ENCODE measurements at places on chromosomes 16 and 17.

DNA sequence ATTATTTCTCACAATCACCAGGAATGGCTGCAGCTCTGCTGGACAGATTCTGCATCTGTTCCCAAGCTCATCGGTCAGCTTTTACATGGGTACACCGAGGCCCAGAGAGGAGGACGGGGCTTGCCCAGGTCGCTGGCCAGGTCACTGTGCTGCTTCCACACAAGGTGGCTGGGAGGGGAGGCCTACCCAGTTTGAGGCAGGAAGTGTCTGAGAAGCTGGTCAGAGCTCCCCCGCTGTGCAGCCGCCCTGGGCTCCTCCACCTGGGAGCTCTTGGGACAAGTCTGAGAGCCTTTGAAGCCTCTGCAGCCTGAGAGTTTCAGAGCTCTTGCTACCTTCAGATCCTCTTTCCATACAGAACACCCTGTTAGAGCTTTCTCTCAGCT, 143.3 kb downstream of the CLEC16A start:
- no peak for DNase-seq
- no peak overlapping the region for H3K4me3 ChIP-seq
- H3K27ac ChIP-seq = peak overlapping the region; percentile 66
- H3K4me1 ChIP-seq = peaks cover 23% of the 10 kb centered on the region
- no peaks in the 10 kb centered on the region for H3K27me3 ChIP-seq

DNA sequence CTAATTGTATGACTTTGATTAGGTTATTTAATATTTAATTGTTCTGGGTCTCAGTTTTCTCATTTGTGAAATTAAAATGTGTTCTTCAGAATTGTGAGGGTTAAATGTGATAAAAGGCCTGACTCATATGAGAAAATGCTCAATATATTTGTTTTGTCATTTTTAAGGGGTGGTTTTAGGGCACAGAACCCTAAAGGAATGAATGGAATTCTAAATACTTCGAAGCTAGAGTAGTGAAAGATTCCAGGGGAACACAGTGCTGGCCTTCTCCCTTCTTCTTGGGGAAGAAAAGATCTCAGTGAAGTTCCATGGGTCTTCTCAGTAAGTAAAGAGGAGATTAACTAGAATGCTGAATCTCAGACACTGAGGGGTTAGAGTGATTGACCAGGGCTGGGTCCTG, 3.9 kb upstream of the SMPD3 start:
- no peaks in the 10 kb centered on the region for H3K36me3 ChIP-seq
- H3K27ac ChIP-seq = no peak overlapping the region
- no peaks in the 10 kb centered on the region for H3K27me3 ChIP-seq
- H3K4me3 ChIP-seq = no peak overlapping the region
- DNase-seq = no peak
- H3K4me1 ChIP-seq = peaks cover 8% of the 10 kb centered on the region

- peaks cover 11% of the 10 kb centered on the region for H3K36me3 ChIP-seq
- peak overlapping the region; percentile 87 for H3K27ac ChIP-seq
- H3K4me1 ChIP-seq = peaks cover 98% of the 10 kb centered on the region
- no peak overlapping the region for H3K4me3 ChIP-seq
- peak; percentile 97 for DNase-seq
Observed at GRCh38 chr17:82238472-82239201, 9.8 kb downstream of the SLC16A3 start.

DNA sequence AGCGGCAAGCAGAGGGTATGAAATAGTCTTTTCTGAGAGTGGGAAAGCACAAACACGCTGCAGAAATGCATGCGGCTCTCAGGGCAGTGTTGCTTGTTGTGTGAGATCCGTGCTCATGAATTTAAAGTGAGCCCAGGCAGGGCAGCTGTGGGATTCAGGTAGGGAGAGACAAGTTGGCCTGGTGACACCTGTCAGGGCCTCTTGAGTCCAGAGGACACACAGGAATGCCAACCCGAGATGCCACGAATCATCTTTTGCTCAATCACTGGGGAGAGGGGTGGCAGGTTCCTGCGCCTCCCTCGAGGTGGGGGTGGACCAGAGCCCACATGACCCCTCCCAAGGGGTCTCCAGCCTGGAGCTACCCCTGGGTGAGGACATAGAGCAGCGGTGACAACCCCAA, 211.9 kb downstream of the GSG1L start:
- no peaks in the 10 kb centered on the region for H3K36me3 ChIP-seq
- H3K27ac ChIP-seq = no peak overlapping the region
- H3K4me3 ChIP-seq = no peak overlapping the region
- DNase-seq = no peak
- no peaks in the 10 kb centered on the region for H3K4me1 ChIP-seq

DNA sequence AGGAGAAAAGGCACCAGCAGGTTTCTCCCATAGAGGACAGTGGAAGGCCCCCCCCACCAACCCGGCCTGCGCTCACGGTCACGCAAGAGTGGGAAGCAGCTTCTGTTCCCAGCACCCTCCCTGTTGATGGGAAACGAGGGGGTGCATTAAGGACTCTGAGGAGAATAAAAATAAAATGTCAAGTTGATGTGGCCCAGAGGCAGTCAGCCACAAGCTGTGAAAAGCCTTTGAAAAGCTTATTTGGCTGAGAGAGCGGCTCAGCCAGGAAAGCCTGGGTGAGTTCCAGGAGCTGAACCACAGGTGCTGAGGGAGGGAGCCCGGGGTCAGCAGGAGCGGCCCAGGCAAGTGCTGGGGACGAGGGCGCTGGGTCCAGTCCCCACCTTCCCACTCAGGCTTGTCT, 26.9 kb upstream of the SPATA32 start:
- H3K27me3 ChIP-seq = no peaks in the 10 kb centered on the region
- peak; percentile 91 for DNase-seq
- peaks cover 64% of the 10 kb centered on the region for H3K4me1 ChIP-seq
- no peak overlapping the region for H3K27ac ChIP-seq
- no peak overlapping the region for H3K4me3 ChIP-seq

DNA sequence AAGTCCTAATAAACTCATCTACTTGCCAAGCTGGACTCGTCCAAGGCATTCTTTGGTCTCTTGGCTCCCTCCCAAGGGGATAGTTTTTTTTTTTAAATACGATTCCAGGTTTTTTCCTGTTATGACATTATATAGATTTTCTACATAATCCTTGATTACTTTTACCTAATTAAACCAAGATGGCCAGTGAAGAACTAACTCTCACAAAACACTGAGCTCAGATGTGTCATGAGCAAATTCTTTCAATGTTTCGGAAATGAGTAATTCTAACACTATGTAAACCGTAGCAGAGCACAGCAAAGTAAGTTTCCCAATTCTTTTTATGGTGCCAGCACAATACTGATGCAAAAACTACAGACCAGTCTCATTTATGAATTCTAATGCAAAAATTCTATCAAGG, 1.8 kb downstream of the ZNF23 start:
- no peak overlapping the region for H3K4me3 ChIP-seq
- H3K36me3 ChIP-seq = peaks cover 13% of the 10 kb centered on the region
- H3K27ac ChIP-seq = no peak overlapping the region
- no peak for DNase-seq
- H3K4me1 ChIP-seq = peaks cover 8% of the 10 kb centered on the region

DNA sequence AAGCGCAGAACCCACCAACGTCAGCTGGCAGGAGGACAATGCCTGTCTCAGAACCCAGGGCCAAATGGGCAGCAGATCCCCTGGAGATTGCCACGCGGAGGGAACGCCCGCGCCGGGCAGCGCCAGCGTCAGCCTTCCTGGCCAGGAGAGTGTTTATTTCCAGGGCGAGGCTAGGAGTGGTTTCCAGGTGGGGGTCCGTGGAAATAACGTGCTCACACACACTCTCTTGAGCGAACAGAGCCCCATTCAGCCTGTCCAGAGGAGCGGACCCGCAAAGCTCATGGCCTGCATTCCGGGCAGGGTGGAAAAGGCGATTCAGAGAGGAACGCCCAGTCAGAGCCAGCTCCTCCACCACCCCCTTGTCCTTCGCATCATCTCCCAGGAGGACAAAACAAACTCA, 40.3 kb downstream of the SDK2 start:
- no peaks in the 10 kb centered on the region for H3K36me3 ChIP-seq
- DNase-seq = no peak
- no peaks in the 10 kb centered on the region for H3K27me3 ChIP-seq

- no peaks in the 10 kb centered on the region for H3K27me3 ChIP-seq
- H3K4me3 ChIP-seq = no peak overlapping the region
- H3K36me3 ChIP-seq = no peaks in the 10 kb centered on the region
- no peak for DNase-seq
- peaks cover 14% of the 10 kb centered on the region for H3K4me1 ChIP-seq
Observed at GRCh38 chr17:78340183-78340955, 19.5 kb downstream of the SOCS3 start.

DNA sequence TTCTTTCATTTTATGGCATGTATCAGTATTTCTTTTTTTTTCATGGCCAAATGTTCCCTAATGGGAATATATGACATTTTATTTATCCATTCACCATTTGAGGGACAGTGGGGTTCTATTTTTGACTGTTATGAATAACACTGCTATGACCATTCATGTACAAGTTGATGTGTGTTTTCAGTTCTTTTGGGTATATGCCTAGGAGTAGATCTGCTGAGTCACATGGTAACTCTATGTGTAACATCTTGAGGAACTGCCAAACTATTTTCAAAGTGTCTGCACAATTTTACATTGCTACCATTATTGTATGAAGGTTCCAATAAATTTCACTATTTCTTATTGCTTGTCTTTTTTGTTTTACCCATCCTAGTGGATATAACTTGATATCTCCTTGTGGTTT, 223.0 kb downstream of the TANC2 start:
- no peak overlapping the region for H3K4me3 ChIP-seq
- H3K27ac ChIP-seq = no peak overlapping the region
- DNase-seq = no peak
- no peaks in the 10 kb centered on the region for H3K36me3 ChIP-seq
- no peaks in the 10 kb centered on the region for H3K4me1 ChIP-seq

- no peak overlapping the region for H3K4me3 ChIP-seq
- DNase-seq = no peak
- no peak overlapping the region for H3K27ac ChIP-seq
Observed at GRCh38 chr17:48484256-48484655, 46.6 kb downstream of the HOXB1 start.

- peak overlapping the region; percentile 60 for H3K27ac ChIP-seq
- no peaks in the 10 kb centered on the region for H3K27me3 ChIP-seq
- peaks cover 70% of the 10 kb centered on the region for H3K4me1 ChIP-seq
- no peak overlapping the region for H3K4me3 ChIP-seq
Observed at GRCh38 chr16:75062135-75062975, 54.2 kb downstream of the LDHD start.

DNA sequence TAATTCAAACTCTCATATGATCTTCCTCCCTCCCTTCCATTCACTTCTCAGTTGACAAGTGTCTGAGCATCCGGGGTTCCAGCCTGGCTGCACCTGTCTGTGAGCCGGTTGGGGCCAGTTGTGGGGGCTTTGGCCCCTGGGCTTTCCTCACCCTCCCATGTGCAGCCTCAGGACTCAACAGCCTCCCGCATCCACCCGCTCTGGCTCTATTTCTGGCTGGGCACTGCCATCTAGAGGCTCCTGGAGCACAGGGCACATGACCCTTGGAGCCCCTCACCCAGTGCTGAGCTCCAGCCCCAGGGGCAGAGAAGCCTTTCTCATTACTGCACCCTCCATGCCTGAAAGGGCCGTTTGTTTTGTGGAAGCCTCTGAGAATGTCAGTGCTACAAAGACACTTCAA, 43.3 kb downstream of the HAPSTR1 start:
- DNase-seq = peak; percentile 39
- H3K27me3 ChIP-seq = no peaks in the 10 kb centered on the region
- H3K4me1 ChIP-seq = peaks cover 5% of the 10 kb centered on the region
- H3K27ac ChIP-seq = no peak overlapping the region
- no peak overlapping the region for H3K4me3 ChIP-seq
- no peaks in the 10 kb centered on the region for H3K36me3 ChIP-seq

GRCh38 chr16:75836347-75837010, 110.2 kb upstream of the CPHXL start:
- DNase-seq = no peak
- no peaks in the 10 kb centered on the region for H3K36me3 ChIP-seq
- no peak overlapping the region for H3K4me3 ChIP-seq
- no peaks in the 10 kb centered on the region for H3K4me1 ChIP-seq
- H3K27ac ChIP-seq = no peak overlapping the region

- no peak overlapping the region for H3K27ac ChIP-seq
- peaks cover 12% of the 10 kb centered on the region for H3K4me1 ChIP-seq
- DNase-seq = peak; percentile 15
- no peaks in the 10 kb centered on the region for H3K36me3 ChIP-seq
Observed at GRCh38 chr16:81823111-81823510, 44.0 kb downstream of the PLCG2 start.

DNA sequence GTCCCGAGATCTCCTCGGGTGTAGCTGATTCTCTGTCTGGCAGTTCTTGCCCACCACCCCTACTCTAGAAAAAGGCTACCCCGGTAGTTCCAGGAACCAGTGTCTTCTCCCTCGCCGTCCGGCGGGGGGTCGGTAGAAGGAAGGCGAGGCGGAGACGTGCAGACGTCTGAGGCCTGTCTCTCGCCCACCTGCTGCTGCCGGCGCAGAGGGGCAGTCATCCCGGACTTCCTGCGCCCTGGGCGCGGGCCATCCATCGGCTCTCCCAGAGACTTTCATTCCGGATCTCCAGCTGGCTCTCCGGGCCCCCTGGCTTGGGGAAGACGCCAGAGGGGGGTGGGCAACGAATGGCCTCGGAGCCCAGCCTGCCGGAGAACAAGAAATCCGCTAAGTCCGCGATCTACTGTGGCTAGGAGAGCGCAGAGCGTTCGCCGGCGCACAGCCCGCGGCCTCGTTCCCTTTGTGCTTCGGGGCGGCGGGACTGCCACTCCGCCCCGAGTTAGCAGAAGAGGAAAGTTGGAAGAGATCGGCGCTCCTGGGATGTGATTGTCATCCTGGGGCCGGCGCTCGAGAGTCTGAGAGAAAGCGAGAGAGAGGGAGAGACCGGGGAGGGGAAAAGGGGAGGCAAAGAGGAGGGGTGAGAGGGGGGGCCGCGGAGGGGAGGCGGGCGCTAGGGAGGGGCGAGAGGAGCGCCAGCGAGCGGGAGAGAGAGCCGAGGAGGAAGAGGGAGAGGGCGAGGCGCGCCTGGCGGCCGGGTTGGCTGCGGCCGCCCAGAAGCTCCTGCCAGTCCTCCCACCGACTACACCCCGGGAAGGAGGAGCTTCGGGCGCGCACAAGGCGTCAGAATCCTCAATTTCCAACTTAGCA, at the start of gene IRX5:
IRX5 (plus strand) TSS at position 861 of the 864 bp plus-strand sequence. CDS start 334 bp downstream, outside the sequence.
- H3K4me3 ChIP-seq = peak within 1 kb of the TSS; percentile 32
- peaks cover 22% of the 10 kb centered on the region for H3K4me1 ChIP-seq
- peaks cover 51% of the 10 kb centered on the region for H3K27me3 ChIP-seq
- H3K36me3 ChIP-seq = no peaks in the 10 kb centered on the region
- no peak within 1 kb of the TSS for H3K27ac ChIP-seq

- no peaks in the 10 kb centered on the region for H3K27me3 ChIP-seq
- DNase-seq = no peak
- H3K27ac ChIP-seq = no peak overlapping the region
- no peaks in the 10 kb centered on the region for H3K36me3 ChIP-seq
Observed at GRCh38 chr17:64658931-64659330, 3.2 kb downstream of the SMURF2 start.

- H3K27ac ChIP-seq = no peak overlapping the region
- H3K4me3 ChIP-seq = no peak overlapping the region
- H3K36me3 ChIP-seq = no peaks in the 10 kb centered on the region
- H3K4me1 ChIP-seq = no peaks in the 10 kb centered on the region
- DNase-seq = peak; percentile 23
Observed at GRCh38 chr16:75482434-75483205, 12.6 kb downstream of the CHST6 start.
